ENCODE measurements at places on chromosomes 12 and 14.

DNA sequence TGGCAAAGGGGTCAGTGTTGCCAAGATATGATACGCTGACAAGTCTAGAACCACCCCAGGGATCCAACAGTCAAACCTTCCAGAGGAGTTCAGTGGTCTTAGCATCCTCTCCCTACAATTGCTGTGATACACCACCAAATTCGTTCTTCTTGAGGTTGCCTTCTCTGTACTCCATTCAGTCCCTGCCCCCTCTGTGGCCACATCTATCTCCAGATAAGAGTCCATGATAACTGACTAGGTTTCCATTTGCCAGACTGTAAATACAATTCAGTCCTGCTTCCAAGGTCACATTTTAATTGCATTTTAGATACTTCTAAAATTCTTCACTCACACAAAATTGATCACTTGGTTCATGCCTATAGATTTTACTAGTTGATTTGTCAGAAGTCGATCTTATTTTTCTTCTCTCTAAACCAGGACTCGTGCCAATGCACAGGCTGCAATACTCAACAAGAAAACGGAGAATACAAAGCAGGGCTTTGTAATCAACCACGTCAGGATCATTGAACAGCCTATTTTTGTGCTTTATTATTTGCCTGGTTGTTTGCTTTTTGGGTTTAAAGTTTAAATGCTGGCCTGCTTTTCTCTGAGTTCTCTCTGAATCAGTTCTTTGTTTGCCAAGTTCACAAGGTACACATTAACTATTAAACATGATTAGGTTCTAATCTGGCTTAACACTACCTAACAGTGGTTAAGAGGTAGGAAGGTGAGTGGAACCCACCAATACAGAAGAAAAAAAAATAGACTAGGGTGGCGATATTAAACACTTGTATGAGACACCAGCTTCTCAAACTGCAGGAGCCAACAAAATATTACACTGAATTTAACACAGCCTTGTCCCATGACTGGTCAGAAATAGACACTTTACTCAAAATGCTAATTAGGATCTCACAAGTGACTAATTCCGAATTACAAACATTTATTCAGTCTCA is 5.3 kb upstream of the TSPAN8 start:
- no peak for DNase-seq

DNA sequence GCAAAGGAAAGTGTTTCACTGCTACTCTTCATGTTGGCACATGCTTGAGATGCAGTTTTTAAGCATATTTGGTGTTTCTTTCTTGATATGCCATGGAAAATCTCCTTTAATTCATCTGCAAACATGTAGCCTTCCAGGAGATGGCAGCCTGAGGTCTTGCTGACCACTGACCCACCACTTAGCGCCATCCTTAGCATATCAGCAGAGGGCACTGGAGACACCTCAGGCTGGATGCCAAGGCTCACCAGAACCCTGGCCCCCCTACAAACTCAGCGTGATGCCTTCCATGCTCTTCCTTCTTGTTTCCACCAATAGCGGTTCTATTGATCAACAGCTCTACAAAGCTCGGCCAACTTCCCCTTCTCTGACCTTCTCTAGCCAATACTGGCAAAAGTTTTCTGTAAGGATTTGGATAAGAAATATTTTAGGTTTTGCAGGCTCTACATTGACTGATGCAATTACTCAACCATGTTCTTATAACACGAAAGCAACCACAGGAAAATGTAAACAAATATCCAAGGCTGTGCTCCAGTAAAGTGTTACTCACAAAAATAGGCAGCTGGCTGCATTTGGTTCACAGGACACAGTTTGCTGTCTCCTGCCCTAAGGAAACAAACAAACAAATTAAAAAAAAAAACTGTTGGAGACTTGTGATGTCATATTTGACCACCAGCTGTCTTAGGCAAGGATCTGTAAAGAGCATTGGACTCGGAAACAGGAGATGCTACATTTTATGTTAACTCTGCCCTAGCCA is 209.7 kb downstream of the SLC15A4 start:
- DNase-seq: no peak

DNA sequence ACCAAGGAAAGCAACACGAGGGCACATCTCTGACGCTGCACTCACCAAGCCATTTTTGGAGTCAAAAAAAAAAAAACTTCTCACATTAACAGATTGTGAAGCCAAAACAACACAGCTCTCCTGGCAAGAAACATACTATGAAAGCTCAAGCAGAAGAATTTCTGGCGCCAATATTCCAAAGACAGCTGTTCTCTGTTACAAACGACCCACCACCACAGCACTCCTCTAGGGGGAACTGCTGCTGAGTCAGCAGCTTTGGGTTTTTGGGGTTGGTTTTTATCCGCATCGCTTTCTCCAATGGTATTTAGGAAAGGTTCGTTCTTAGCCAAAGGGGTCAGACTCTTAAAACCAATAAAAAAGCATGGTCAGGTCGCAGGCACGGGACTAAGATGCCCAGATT is 379.4 kb downstream of the RPS29 start:
- DNase-seq: no peak

- DNase-seq: no peak
Measured at GRCh38 chr14:71228711-71229110, 321.5 kb downstream of the PCNX1 start.

- DNase-seq: no peak
Measured at GRCh38 chr12:59191372-59191771, 271.1 kb upstream of the LRIG3 start.

GRCh38 chr12:57810450-57810849 is 8.1 kb downstream of the AVIL start:
- no peak for DNase-seq

DNA sequence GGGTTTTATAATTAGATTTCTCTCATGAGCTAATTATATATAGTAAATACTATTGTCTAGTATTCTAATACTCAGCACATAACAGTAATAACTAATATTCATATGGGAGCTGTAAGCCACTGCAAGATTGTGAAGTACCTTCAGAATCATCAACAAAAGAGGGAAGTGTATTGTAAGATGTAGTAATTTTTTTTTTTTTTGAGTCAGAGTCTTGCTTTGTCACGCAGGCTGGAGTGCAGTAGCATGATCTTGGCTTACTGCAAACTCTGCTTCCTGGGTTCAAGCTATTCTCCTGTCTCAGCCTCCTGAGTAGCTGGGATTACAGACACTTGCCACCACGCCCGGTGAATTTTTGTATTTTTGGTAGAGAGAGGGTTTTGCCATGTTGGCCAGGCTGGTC is 3.1 kb downstream of the GPR33 start:
- DNase-seq: no peak

DNA sequence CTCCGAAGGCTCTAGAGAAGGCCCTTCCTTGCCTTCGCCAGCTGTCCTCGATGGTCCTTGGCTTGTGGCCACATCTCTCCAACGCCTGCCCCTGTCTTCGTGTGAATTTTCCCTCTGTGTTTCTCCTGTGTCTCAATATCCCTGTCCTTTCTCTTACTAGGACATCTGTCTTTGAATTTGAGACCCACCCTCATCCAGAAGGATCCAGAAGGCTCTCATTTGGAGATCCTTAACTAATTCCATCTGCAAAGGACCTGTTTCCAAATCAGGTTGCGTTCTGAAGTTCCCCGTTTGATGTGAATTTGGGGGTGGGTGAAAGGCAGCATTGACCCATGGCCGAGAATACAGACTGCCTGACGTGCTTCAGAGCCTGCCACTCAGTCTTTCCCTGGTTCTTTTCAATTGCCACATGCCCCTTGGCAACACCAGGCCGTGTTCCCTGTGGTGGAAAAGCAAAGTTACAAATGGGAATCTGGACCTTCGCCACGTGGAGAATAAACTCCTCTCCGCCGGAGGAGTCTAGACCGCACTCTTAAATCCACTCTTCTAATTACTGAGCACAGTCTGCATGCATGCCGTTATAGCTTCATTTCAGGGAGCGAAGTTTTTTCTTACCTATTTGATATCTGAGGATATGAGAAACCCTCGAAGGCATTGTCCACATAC is 158.8 kb downstream of the TMEM132C start:
- DNase-seq: no peak

DNA sequence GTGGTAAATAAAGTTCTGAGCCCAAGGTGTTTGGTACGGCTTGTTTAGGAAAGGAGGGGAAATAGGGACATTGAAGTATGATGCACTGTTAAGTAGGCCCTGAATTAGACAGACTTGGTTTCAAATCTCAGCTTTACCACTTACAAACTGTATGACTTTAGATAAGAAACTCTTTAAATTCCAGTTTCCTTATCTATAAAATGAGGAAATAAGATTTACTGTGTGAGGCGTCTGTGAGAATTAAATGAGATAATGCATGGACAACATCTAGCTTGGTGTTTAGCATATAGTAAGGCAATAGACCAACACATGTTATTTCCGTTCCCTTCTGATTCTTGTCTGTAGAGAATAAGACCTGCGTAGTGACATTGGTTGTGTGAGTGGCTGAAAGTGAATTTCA is 7.0 kb downstream of the NCKAP1L start:
- DNase-seq: no peak

GRCh38 chr12:113857371-113857770 is 108.8 kb downstream of the RBM19 start:
- DNase-seq: no peak

DNA sequence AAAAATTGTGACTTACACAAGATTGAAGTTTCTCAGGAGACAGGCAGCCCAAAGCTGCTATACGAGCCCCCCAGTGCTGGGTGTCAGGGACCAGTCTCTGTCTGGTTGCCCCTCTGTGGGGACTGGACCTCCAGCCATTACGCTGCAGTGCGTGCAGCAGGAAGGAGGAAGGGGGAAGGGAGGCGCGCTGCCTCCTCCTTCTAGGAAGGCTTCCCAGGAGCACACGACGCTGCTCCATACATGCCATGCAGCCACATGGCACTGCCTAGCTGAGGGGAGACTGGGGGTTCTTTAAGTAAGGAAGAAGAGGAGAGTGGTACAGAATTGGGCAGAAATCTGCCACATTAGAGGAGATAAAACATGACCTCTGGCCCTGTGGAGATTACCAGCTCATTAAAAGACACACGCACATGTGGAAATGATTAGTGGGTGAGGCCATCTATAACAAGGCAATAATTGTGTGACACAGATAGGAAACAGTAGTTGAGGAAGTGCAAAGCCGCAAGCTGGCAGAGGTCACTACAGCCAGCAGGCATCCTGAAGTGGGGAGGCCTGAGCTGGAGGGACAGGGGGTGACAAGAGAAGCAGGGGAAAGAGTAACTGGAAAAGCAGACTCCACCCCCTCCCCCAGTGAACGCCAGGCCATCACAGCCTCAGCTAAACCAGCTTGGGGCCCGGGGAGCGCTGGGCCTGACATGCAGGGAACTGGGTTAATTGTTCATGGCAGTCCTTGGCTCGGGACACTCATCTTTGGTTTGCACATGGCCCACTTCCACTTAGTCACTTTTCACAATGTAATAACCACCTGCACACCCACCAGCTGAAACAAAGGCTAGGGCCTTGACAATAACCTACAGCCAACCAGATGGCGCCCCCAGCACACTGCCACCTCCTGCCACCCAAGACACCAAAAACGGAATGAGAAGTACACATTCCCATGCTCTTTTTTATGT is 39.6 kb downstream of the CCDC88C start:
- DNase-seq: no peak

DNA sequence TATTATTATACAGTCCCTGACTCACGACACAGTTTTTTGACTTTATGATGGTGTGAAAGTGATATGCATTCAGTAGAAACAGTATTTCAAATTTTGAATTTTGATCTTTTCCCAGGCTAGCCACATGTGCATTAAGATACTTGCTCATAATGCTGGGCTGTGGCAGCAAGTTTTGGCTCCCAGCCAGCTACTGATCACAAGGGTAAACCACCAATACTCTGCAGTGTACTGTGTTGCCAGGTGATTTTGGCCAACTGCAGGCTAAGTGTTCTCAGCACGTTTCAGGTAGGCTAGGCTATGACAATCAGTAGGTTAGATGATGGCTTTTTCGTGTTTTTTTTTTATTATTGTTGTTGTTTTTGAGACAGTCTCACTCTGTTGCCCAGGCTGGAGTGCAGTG is 69.4 kb upstream of the ACTN1 start:
- DNase-seq: no peak

DNA sequence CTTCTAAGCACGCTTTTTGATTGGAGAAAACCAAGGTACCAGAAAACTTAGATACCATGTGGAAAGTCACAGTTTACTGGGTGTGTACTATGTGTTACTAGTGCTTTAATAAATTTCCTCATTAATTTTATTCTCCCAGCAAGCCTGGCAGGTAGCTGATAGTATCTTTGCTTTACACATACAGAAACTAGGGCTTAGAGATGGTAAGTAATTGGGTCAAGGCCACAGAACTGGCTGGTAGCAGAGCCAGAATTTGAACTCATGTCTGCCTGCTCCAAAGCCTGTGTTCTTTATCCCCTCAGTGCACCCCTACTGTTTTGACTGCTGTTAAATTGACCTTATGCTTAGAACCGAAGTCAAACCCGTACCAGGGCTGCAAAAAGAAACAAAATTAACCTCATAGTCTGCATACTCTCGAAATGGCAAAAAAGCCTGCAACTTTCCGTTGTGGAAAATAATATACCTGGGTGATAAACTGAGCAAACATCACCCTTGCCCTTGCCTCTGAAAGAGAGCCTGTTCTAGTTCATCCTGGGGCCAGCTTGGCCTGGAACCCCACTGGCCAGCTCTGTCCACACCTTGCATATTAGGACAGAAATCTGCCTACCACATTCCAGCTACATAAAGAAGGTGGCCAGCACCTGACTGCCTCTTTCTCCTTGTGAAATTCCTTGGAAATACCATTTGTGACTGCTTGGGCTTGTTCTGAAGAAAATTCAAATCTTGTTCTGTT is 118.9 kb downstream of the ETV6 start:
- no peak for DNase-seq

DNA sequence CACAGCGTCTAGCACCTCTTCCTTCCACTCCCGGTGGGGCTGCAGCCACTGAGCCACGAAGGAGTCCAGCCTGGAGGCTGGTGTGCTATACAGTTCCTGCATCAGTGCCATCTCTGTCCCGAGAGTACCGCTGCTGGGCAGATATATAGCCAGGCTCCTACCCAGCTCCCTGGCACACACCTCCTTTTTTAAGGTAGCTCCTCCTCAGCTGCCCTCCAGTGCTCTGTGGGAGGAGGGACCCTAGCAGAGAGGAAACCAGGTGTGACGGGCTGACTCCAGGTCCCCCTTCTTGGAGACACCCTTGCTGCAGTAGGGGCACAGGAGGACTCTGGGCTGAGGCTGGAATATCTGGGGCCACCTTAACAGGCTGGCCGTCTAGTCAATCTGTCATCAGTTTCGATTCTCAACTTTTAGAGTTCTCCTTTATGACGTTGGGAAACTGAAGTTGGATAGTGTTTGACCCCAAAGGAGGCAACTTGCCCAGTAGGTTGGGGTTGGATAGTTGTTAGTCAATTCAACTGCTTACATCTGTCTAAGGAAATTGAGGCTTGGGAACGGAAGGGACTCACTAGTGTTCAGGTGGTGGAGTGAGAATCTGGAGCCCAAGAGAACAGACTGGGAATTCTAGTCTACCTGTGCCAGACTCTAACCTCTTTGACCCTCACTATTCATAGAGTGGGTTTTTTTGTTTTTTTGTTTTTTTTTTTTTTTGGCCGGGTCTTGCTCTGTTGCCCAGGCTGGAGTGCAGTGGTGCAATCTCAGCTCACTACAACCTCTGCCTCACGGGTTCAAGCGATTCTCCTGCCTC is at the start of gene OASL:
OASL (minus strand) TSS at position 386 of the 808 bp plus-strand sequence; CDS start at position 111, 275 bp downstream.
- DNase-seq: no peak
